Naive thymus-derived CD8-positive, alpha-beta T cell (primary cell): ENCODE measurements at places on chromosomes 2 and 18.

DNA sequence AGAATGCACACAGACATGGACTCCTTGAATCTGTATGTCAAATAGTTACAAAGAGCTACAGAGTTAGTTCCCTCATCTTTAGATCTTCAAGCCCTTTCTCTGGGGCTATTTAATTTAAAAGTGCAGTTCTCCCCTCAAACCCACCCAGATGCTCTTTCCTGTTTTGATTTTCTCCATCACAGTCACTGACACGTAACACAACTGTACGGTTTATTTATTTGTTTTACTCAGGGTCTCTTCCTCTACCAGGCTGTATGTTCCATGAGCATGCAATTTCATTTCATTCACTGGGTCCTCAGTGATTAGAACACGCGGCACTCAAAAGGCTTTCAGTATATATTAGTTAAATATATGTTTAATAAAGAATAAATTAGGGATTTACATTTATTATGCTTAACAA, 94.7 kb downstream of the DOCK10 start:
- DNase-seq: no peak

DNA sequence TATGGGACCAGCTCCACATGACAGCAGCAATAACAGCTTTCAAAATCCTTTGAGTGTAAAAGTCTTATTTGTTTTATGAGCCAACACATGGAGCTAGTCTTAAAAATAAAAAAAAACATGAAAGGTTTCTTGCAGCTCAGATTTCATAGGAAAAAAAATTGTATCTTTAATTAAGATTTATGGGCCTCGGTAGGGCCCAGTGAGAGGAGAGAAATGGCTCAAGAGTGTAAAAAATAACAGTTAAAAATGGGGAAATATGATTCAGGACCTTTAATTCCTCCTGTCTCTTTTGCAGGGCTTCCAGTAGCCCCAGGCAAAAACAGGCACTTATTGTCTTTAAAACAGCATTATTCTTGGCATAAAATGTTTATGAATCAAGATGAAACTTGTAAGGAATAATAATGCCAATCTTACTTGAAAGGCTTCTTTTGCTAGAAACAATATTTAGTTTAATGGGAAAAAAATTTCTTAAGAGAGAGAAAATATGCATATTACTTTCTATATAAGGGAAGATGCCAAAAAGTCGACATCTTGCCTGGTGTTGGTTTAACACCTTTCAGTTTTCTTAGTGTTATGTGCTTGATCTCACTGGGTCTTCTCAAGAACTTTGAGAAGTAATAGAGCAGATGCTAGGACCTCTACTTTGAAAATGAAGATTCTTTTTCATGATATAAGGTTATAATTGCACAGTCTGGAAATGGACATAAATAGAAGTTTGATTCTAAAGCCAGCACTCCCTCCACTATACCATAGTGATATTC, 71.3 kb upstream of the SETBP1 start:
- DNase-seq: no peak

GRCh38 chr18:26470011-26470637, 78.2 kb downstream of the KCTD1 start:
- no peak for DNase-seq

GRCh38 chr18:48036226-48036625, 105.8 kb upstream of the SMAD2 start:
- no peak for DNase-seq

DNA sequence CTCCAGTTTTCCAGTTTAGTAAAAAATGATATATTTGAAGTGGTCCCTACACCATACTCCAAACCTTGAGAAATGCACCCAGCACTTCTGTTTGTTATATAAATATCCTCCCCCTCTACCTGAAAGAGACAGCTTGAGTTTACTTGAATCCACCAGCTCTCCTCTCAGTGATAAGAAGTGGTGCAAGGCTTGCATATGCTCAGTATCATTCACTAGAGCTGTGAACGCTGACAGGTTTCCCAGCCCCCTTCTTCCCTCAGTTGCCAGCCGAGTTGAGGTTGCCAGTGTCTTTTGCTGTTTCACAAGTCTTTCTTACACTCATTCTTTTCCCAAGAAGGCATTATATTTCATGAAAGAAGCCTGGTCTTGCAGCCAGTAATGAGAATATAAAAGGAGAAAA, 880.0 kb downstream of the LRRTM4 start:
- DNase-seq: no peak

DNA sequence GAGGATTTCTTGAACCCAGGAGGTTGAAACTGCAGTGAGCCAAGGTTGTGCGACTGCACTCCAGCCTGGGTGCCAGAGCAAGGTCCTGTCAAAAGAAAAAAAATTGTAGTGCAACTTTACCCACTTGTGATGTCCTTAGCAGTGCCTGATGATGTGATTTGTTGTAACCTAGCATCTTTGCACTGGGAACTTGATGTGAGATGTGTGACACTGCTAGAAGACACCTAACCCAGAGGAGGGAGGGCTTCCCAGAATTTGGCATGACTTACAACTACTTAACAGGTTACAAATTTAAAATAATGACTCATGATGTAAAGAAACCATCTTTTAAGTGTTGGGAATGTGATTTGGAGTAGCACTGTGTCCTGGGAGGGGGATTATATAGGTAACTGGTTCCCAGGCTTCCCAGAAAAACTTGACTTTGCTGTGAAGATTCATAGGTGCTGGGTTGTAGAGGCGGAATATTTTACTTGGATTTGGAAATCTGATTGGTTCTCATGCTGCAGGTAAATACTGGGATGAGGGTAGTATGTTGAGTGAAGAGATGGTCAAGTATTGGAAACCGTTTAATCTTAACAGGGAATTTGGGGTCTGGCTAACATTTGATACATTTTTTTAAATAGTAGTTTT, 3.7 kb downstream of the EEF1B2 start:
- DNase-seq: no peak

- DNase-seq: no peak
These were observed 14.5 kb upstream of the ERMN start for GRCh38 chr2:157339965-157340655.
